CD4-positive, alpha-beta T cell treated with Interleukin-12 subunit alpha and Interleukin-12 subunit beta, for 1 hour (primary cell): ENCODE measurements at places on chromosomes 2 and 18.

DNA sequence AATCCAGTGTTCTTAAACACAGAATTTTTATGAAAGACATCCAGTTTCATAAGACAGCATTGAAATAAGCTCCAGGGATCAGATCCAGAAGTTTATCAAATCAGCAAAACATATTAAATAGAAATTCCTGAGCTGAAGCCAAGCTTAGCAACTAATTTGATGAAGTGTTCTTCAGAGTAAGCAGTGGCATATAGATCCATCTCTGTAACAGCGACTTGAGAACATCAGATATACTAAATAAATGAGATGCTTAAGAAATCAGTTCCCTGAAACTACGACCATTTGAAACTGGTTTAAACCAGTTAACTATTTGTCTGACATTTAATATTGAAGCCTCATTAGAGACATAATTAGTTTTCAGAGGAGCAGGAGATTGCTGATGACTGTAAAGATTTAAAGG lies 34.1 kb downstream of the PPP1R1C start:
- no peak for DNase-seq

DNA sequence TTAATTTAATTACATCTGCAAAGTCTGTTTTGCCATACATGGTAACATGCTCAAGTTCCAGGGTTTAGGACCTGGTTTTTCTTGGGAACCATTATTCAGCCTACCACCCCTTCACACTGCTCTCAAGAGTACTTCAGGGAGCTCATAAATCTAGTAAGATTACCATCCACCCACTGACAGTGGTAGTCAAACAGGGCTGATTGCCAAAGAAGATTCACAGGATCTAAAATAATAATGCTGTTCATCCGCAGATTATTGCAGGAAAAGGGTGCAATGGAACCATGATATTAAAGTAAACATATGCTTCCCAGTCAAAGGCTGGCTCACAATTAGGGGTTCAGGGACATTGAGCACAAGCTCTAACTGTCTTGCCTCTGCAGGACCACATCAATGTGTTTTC lies 148.0 kb upstream of the CYRIA start:
- no peak for DNase-seq

GRCh38 chr2:119408221-119408619 lies 23.4 kb upstream of the TMEM37 start:
- no peak for DNase-seq

- DNase-seq, result no peak
Measured at GRCh38 chr2:55776966-55777365, 83.3 kb upstream of the PNPT1 start.

DNA sequence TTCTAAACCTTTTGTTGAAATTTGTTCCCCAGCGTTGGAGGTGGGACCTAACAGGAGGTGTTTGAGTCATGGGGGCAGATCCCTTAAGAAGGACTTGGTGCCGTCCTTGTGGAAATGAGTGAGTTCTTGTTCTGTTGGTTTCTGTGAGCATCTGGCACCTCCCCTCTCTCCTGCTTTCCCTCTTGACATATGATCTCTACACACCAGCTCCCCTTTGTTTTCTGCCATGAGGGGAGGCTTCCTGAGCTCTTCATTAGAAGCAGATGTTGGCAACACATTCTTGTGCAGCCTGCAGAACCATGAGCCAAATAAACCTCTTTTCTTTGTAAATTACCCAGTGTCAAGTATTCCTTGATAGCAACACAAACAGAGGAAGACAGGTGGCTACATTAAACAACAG lies 23.8 kb downstream of the NABP1 start:
- no peak for DNase-seq

DNA sequence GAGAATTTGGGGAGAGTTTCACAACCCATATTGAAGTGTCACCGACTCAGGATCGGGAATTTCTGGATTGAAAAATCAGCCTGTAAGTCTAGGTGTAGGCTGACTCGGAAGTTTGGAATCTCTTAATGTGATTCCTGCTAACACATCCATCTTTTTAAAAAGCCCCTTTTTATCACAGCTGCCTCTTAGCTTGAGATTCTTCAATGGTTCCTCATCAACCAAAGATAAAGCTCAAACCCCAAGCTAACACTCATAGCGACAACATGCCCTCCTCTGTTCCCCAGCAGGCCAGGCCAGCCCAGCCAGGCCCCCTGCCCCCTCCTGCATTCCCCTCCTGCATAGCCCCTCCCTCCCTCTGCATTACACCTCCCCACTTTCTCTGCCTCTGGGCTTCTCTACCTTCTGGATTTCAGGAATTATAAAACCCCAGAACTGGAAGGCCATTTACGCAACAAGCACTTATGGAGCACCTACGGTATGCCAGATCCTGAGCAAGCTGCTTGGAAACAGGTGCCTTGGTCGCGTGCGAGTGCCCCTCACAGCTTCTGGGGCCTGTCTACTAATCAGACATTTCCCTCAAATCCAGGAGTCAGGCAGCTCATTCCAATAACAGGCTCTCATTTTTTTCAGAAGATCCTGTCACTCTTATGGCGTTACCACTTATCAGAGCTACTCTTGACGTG lies 63.4 kb downstream of the EMX1 start:
- no peak for DNase-seq

DNA sequence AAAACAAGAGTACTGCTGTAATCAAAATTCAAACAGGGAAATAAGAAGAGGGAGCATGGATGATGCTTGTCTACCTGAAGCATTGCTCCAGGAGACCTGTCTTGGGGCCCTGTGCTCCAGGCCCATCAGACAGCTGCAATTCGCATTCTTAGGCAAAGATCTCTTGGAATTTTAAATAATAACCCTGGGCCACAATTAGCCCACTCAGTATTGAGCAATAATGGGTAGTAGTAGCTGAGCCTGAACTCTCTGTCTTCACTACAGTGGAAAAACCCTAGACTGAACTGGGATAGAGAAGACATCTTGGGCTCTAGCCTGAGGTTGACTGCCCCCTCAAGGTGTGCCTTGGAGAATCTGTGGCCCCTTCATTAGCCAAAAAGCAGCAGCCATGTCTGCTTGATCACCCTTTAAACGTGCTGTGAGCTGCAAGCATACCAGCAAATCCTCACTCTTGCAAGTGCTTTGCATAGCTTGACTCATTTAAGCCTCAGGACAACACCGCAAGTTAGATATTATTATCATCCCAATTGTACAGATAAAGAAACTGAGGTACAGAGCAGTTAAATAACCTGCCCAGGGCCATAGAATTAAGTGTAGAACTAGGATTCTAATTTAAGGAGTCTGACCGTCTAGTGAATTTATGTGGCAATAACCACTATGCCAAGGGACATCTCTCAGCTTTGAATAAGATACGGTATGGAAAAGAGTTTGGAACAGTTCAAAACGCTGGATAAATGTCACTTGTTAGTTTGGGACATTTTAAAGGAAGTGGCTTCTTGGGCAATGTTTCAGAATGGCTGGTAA lies 69.0 kb downstream of the DDX1 start:
- DNase-seq, result no peak

GRCh38 chr2:164840930-164841718 lies 499 bp downstream of the COBLL1 start:
- no peak for DNase-seq

GRCh38 chr2:44136252-44136651 lies 32.4 kb upstream of the PPM1B start:
- no peak for DNase-seq

DNA sequence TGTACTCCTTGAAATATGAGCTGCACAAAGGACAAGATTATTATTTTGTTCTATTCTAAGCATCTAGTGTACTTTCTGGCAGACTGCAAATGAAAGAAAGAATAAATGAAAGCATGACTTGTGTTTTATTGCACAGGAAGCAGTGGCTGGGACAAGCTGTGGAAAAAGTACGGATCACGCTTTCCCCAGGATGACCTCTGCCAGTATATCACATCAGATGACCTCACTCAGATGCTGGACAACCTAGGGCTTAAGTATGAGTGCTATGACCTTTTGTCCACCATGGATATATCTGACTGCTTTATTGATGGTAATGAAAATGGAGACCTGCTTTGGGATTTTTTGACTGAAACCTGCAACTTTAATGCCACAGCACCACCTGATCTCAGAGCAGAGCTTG lies 49.4 kb downstream of the HNMT start:
- DNase-seq, result no peak

DNA sequence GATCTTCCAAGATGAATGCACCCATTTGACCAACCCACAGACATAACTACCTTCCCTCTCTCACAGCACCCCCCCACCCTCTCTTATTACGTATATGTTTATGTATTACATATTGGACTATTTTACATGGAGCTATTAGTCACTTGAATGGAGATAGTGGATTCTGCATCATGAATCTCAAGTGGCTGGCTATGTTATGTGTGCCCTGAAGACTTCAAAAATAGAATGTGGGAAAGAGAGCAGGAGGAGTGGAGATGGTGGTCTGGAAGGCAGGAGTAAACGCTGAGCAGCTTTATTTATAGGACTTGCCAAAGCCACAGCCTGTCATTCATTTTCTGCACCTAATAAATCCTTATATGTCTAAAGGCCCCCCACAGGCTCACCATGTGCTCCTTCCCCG lies 4.9 kb downstream of the ANTXR1 start:
- DNase-seq, result no peak

DNA sequence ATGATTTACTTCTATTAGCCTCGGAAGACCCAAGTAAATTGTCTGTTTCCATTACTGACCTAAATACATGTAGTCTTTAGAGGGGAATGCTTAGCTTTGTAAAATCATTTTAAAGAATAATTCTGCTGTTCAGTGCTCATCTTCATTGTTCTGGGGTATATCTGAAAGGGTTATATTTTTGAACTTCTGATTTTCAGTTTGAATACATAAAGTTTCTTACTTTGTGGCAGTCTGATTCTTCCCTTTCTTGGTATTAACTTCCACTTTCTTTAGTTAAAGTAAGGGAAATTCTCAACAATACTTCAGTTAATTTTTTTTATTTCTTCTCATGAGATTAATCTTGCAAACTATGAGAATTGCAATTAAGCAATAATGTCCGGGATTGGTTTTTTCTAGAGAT lies 148.4 kb downstream of the DOCK10 start:
- DNase-seq, result no peak

- DNase-seq, result no peak
Measured at GRCh38 chr2:201149064-201149820, 33.3 kb downstream of the CFLAR start.

DNA sequence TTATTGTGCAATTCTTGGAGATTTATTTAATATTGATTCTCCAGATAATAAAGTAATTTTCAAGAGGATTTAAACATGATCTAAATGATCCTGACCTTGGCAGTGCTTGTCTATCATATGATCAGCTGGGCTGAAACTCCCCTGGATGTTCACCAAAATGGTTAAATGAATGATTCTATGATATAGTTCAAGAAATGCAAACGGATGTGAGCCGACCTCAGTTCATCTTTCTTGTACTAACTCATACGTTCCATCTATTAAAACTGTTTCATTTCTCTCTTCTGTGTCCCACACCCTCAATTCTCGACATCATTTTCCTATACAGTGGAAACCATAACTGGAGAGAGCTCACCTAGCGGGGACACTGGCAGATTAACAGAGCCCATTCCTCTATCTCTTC lies 281.7 kb upstream of the CCDC68 start:
- DNase-seq, result no peak

- no peak for DNase-seq
Measured at GRCh38 chr2:77521931-77522470, at the start of gene LRRTM4. LRRTM4 (minus strand) TSS chr2:77522376.

GRCh38 chr2:31238126-31238905 lies 4.4 kb downstream of the EHD3 start:
- DNase-seq, result no peak

DNA sequence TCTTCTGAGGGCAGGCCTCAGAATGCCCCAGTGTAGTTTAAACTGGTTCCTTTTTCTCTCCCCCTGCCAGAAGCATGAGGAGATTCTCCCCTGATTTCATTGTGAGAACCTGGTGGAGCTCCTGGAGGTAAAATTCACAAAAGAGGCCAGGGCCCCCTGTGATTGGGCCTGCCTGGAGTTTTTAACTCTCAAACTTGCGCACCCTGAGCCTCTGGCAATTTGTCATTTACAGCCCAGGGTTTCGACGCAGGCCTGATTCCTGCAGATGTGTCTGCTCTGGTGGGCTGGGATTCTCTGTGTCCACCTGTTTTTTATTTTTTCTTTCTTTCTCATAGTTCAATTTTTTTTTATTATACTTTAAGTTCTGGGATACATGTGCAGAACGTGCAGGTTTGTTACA lies 157.9 kb downstream of the ASB1 start:
- no peak for DNase-seq

DNA sequence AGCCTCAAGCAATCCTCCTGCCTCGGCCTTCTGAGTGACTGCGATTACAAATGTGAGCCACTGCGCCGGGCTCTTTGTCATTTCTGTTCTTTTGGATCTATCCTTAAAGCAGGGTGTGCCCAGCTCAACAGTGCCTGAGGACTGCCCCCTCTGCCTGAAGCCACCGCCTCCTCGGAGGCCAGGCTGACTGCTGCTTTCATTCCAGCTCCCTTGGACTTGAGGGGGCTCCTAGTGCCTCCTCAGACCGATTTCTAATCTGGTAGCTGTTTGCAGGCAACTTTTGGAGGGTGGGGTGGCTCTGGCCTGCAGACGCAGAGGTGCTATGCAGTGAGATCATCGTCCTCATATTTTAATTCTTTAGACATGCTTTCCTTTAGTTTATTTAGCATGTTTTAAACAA lies 35.9 kb upstream of the KLF11 start:
- DNase-seq, result no peak

GRCh38 chr18:24914171-24914525 lies 437.8 kb downstream of the ZNF521 start:
- no peak for DNase-seq

GRCh38 chr2:171217330-171217729 lies 56.6 kb upstream of the TLK1 start:
- DNase-seq, result no peak

DNA sequence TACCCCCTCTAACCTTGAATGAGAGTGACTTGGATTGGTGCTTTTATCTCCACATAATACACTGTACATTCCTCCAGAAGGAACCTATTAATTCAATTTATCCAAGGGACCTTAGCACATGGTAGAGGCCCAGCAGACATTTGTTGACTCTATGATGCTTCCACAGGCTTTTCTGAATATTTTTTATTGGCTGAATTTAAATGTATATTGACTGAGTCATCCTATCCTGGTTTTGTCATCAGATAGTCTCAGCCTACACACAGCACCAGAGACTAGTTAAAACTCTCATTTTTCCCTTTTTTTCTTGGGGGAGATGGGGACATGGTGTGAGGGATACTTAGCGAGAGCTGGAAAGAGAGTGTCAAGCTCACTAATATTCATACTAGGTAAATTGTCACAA lies 101.6 kb downstream of the LRRC30 start:
- no peak for DNase-seq

GRCh38 chr2:211434773-211435172 lies 878.4 kb downstream of the CPS1 start:
- no peak for DNase-seq

- DNase-seq, result peak; percentile 24
Measured at GRCh38 chr2:108986916-108987510, 2.0 kb downstream of the EDAR start.

GRCh38 chr2:98929920-98930319 lies 6.1 kb downstream of the CRACDL start:
- no peak for DNase-seq

GRCh38 chr2:65483763-65484162 lies 51.4 kb upstream of the SPRED2 start:
- no peak for DNase-seq

GRCh38 chr18:35610089-35610488 lies 28.5 kb downstream of the GALNT1 start:
- DNase-seq, result no peak

- no peak for DNase-seq
Measured at GRCh38 chr18:45359275-45360009, 255.8 kb upstream of the SLC14A2 start.
